ENCODE measurements at places on chromosomes 4 and X.

DNA sequence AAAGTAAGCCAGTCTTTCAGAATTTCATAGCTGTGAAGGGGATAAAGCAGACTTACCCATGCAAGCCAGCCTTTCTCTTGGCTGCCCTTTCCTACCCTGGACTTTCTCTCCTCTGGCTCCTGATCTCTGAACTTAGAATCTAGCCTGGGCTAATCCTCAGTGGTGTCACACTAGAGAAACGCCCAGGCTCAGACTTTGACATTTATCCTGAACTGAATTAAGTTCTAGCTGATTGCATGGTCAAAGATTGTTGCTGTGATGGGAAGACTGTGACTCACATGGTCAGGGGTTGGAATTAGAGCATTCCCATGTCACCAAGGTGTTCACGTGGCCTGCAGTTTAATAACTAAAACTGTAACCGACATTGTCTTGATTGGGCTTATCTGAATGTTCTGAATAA is 469.5 kb upstream of the FAT1 start:
- H3K4me1 ChIP-seq, result no peaks in the 10 kb centered on the region
- DNase-seq, result no peak
- no peaks in the 10 kb centered on the region for H3K36me3 ChIP-seq
- no peak overlapping the region for H3K4me3 ChIP-seq
- no peak overlapping the region for H3K27ac ChIP-seq

DNA sequence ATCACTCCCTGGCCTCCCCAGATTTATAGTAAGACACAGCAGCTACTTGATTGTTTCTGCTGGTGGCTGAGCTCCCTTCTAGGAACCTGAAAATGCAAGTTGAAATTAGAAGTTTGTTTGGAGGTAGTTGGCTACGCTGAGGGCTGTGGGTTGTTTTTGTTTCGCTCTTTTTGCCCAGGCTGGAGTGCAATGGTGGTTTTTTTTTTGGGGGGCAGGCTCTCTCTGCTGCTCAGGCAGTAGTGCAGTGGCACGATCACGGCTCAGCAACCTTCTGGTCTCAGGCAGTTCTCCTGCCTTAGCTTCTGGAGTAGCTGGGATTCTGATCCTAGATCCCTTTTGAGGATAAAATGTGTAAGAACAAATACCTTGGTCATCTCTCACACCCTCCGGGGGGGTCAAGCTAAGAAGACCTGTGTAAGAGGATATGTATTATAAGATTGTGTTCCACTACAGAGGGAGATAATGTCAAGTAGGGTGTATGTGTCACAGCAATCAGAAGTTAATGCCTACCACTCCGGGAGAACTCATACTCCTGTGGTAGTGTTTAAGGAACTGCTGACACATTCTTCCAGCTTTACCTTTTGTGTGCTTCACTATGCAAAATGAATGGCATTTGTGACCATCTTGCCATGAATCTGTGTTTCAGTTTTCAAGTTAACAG is 9.7 kb downstream of the JADE1 start:
- DNase-seq, result no peak
- H3K27ac ChIP-seq, result peak overlapping the region; percentile 87
- H3K36me3 ChIP-seq, result peaks cover 3% of the 10 kb centered on the region

DNA sequence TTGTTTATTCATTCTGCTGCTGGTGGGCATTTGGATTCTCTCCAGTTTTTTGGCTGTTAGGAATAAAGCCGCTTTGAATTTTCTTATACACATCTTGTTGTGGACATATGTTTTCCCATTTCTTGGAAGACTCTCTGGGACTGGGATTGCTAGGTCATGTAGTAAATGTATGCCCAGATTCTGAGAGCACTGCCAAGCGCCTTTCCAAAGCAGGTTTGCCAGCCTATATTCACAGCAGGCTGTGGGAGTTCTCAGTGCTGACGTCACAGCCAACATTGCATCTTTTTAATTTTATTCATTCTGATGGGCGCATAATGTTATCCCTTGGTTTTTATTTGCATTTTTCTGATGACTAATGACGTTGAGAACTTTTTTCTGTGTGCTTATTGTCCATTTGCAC is 24.1 kb downstream of the TMEM271 start:
- H3K27me3 ChIP-seq, result peaks cover 17% of the 10 kb centered on the region
- no peak for DNase-seq
- no peak overlapping the region for H3K4me3 ChIP-seq

GRCh38 chr4:8391071-8391470 is 49.5 kb downstream of the ACOX3 start:
- no peaks in the 10 kb centered on the region for H3K27me3 ChIP-seq
- DNase-seq, result no peak
- H3K27ac ChIP-seq, result no peak overlapping the region
- H3K4me1 ChIP-seq, result no peaks in the 10 kb centered on the region
- no peak overlapping the region for H3K4me3 ChIP-seq

DNA sequence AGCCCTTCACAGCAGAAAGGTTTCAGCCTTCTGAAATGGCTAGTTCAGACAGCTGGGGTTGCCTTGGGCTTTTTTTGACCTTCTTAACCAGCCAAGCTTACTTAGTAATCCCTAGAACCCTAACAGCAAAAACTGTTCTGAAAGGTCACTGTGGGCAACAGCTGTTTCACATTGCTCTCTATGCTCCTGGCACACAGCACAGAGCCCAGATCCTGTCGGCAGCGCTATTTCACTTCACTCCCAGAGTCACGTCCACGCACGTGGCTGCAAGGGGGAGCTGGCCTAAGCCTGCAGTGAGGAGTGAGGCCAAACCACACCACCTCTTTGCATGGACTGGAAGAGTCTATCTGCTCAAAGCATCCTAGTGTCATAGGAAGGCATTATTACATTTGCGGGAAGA is 32.0 kb upstream of the STS start:
- no peak for DNase-seq
- H3K27ac ChIP-seq, result no peak overlapping the region
- H3K27me3 ChIP-seq, result no peaks in the 10 kb centered on the region
- H3K36me3 ChIP-seq, result peaks cover 18% of the 10 kb centered on the region

GRCh38 chr4:57504139-57504538 is 394.0 kb upstream of the IGFBP7 start:
- no peak overlapping the region for H3K27ac ChIP-seq
- H3K36me3 ChIP-seq, result no peaks in the 10 kb centered on the region
- no peak for DNase-seq
- H3K4me3 ChIP-seq, result no peak overlapping the region
- no peaks in the 10 kb centered on the region for H3K27me3 ChIP-seq
- H3K4me1 ChIP-seq, result no peaks in the 10 kb centered on the region

DNA sequence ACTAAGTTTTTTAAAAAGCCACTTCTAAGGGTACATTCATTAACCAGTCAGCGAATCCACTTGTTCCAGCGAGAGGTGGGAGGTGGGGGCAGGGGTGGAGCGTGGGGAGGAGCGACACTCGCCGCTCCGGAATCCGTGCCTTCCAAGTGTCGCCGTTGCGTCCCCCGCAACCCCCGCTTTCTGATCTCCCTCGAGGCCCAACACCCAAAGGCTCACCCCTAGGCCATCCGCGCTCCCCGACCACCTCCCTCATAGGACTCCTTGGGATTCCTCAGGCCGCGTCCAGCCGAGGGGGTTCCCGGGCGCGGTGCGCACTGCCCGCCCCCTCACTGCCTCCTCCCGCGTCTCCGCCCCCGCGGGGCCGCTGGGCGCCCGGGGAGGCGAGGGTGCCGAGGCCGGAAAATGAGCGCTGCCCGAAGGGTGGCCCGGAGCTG is 108.1 kb upstream of the STOX2 start:
- DNase-seq, result no peak
- H3K36me3 ChIP-seq, result no peaks in the 10 kb centered on the region
- H3K4me1 ChIP-seq, result peaks cover 13% of the 10 kb centered on the region
- H3K27me3 ChIP-seq, result peaks cover 72% of the 10 kb centered on the region
- peak overlapping the region; percentile 17 for H3K4me3 ChIP-seq
- H3K27ac ChIP-seq, result no peak overlapping the region

GRCh38 chr4:11407551-11407950 is 21.1 kb downstream of the HS3ST1 start:
- no peaks in the 10 kb centered on the region for H3K36me3 ChIP-seq
- H3K4me1 ChIP-seq, result peaks cover 20% of the 10 kb centered on the region
- no peaks in the 10 kb centered on the region for H3K27me3 ChIP-seq
- H3K27ac ChIP-seq, result no peak overlapping the region
- H3K4me3 ChIP-seq, result no peak overlapping the region

GRCh38 chrX:103415068-103415467 is 38.7 kb downstream of the BEX3 start:
- H3K27ac ChIP-seq, result no peak overlapping the region
- no peak overlapping the region for H3K4me3 ChIP-seq
- H3K4me1 ChIP-seq, result no peaks in the 10 kb centered on the region

DNA sequence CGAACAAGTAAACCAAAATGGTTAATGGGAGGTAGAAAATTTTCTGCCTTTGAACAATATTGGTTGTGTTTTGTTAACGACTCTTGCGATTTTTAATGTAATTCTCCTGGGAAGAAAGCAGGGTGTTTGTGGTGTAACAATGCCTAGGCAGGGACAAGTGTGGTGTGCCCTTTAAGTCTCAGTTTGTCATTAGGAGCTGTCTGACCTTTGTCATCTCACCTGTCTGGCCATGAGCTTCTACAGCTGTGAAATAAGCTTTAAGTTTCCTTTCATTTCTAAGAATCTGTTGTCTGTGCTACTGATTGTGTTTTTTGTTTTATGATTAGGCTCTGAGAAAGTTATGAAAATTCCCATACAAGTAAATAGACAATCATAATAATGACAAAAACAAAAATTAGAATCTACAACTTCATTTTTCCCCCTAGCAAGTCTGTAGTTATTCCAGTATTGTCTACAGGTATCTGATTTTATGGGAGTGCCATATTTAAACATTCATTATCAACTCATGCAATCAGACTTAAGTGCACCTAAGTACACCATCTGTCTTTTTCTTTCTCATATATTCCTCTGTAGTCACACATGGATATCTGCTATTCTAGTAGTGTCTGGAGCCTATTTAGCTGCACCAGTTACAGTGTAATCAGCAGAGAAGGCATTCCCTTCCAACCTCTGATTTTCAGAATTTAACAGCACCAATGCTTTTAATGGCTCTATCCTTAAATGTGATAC is 203.5 kb downstream of the PPARGC1A start:
- H3K36me3 ChIP-seq, result no peaks in the 10 kb centered on the region
- H3K4me3 ChIP-seq, result no peak overlapping the region
- no peak for DNase-seq
- no peaks in the 10 kb centered on the region for H3K4me1 ChIP-seq
- no peak overlapping the region for H3K27ac ChIP-seq

GRCh38 chr4:144355811-144356757 is 215.6 kb upstream of the GYPA start:
- no peaks in the 10 kb centered on the region for H3K36me3 ChIP-seq
- peaks cover 5% of the 10 kb centered on the region for H3K27me3 ChIP-seq
- no peak overlapping the region for H3K4me3 ChIP-seq
- no peak overlapping the region for H3K27ac ChIP-seq
- no peak for DNase-seq

DNA sequence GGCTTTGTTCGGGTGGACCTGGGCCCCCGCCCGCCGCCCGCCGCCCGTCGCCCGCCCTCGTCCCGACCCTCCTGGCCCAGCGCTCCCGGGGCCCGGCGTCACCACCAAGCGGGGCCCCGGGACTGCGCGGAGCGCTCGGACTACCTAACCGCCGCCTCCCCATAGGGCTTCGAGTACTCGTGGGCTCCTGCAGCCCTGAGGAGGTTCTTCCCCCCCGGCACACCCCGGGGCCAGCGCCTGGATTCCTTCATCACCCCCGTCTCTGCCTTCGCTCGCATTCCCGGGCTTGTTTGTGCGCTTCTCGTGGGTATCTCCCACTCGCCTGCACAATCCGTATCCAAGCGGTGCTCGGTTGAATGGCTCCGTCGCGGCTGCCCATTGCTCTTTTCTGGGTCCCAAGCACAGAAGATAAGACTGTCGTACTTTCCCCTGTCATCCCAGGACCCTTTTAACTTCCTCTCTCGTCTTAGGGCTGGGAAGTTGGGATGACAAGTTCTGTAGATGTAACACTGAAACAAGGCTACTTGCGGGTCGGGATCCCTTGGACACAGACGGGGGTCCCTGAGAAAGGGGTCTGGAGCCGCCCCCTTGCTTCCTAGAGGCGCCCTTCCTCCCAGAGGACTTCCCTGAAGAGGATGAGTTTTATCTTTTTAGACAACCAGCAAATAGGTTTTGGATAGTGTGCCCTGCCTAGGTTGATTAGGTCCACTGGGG is 565 bp downstream of the MOB1B start:
- H3K4me1 ChIP-seq, result peaks cover 43% of the 10 kb centered on the region
- H3K4me3 ChIP-seq, result peak overlapping the region; percentile 97
- H3K27ac ChIP-seq, result peak overlapping the region; percentile 93
- no peaks in the 10 kb centered on the region for H3K36me3 ChIP-seq
- DNase-seq, result no peak

GRCh38 chr4:10762561-10762960 is 78.0 kb upstream of the CLNK start:
- H3K36me3 ChIP-seq, result peaks cover 8% of the 10 kb centered on the region
- no peak for DNase-seq
- H3K4me1 ChIP-seq, result no peaks in the 10 kb centered on the region
- H3K27me3 ChIP-seq, result no peaks in the 10 kb centered on the region

GRCh38 chrX:107573016-107573415 is 55.3 kb upstream of the PRPS1 start:
- H3K36me3 ChIP-seq, result no peaks in the 10 kb centered on the region
- H3K4me3 ChIP-seq, result no peak overlapping the region
- H3K4me1 ChIP-seq, result no peaks in the 10 kb centered on the region
- no peak overlapping the region for H3K27ac ChIP-seq
- H3K27me3 ChIP-seq, result no peaks in the 10 kb centered on the region

- no peak for DNase-seq
- H3K27me3 ChIP-seq, result no peaks in the 10 kb centered on the region
These were observed 8.5 kb downstream of the RAB9A start for GRCh38 chrX:13697455-13697854.

GRCh38 chr4:121070274-121070673 is 2.1 kb downstream of the NDNF start:
- H3K27me3 ChIP-seq, result peaks cover 6% of the 10 kb centered on the region
- peak overlapping the region; percentile 86 for H3K4me3 ChIP-seq
- no peak overlapping the region for H3K27ac ChIP-seq

DNA sequence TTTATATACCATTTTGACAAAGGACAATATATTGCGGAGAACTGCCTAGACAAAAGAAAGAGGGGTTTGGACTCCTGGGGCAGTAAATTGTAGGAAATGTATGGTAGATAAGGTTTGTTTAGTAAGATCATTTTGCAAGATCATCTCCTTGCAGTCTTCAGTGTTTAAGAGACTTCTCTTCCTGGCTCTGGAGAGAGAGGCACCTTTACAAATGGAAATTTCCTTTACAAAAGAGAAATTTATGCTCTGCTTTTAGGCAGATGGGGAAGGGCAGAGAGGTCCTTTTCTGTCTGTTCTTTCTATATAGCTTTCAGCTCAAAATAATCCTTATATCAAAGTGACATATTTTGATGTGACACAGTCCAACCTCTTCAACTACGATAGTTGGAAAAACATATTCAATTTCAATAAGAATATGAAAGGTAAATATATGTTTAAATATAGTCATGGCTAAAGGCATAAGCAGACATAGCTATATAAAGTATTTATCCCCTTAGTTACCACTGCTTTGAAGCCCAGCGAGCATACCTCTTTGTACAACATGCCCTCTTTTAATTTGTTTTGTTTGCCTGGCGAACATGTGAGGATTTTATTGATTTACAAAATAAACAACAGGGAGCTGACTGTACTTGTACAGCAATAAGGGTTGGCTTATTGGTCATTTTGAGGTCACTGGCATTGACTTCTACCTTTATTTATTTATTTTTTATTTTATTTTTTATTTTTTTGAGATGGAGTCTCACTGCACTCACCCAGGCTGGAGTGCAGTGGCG is 65.2 kb downstream of the TRIM2 start:
- H3K4me1 ChIP-seq, result peaks cover 3% of the 10 kb centered on the region
- H3K27ac ChIP-seq, result no peak overlapping the region
- no peak overlapping the region for H3K4me3 ChIP-seq
- no peaks in the 10 kb centered on the region for H3K27me3 ChIP-seq
- no peak for DNase-seq

GRCh38 chr4:168272488-168272887 is 46.1 kb downstream of the DDX60 start:
- DNase-seq, result no peak
- no peak overlapping the region for H3K4me3 ChIP-seq
- H3K27ac ChIP-seq, result peak overlapping the region; percentile 57
- H3K4me1 ChIP-seq, result peaks cover 13% of the 10 kb centered on the region
